ENCODE measurements at places on chromosomes 6 and 20. TPM values are rescaled to one million over a fixed set of nuclear protein-coding genes. Genes with fewer than 3 reads are reported as not detected.

COL9A1 gene
- total RNA-seq: not detected

DEFB127 gene
- total RNA-seq: not detected

RSPH9 gene
- 0.24 TPM for total RNA-seq

PTCHD4 gene
- not detected for total RNA-seq

APCDD1L gene
- total RNA-seq: 0.06 TPM

PRRT1 gene
- 0.71 TPM for total RNA-seq

GNMT gene
- total RNA-seq: not detected
